ENCODE measurements at places on chromosomes 16 and 17. TPM values are rescaled to one million over a fixed set of nuclear protein-coding genes. Genes with fewer than 3 reads are reported as not detected.

KRT31 gene
- not detected for total RNA-seq

NPIPA5 gene
- total RNA-seq: 19.9 TPM

DYNLL2 gene
- total RNA-seq: 28.3 TPM

MYH2 gene
- total RNA-seq: not detected

KRT28 gene
- total RNA-seq: not detected

GJC1 gene
- 7.9 TPM for total RNA-seq

DNA sequence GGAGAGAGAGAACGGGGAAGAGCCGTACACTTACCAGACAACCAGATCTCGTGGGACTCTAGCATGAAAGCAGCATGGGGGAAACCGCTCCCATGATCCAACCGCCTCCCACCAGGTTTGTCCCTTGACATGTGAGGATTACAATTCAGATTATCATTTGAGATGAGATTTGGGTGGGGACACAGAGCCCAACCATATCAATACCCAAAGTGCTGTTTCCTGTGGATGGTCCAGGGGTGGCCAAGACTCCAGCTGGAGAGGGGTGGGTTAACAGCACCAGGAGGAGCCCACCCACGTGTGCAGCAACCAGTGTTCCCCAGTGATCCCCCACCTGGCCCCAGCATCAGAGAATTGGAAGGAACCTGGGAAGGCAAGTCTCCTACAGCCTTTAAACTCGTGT, 50.2 kb upstream of the CMIP start:
- no peak for DNase-seq

GRCh38 chr16:29986231-29986630, 9.2 kb downstream of the HIRIP3 start:
- no peak for DNase-seq

DNA sequence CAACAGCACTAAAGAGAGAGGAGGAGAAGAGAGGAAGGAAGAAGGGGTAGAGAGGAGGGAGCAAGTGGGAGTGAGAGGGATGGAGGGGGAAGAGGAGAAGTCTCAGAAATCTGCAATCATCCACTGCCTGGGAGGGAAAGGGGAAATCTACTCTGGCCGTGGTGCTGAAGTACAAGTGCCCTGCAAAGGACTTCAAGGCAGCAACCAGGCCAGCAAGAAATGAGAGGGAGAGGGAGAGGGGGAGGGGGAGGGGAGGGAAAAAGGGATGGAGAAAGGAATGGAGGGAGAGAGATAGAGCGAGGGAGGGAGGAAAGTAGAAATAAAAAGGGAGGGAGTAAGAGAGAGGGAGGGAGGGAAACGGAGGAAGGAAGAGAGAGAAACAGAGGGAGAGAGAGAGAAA, 130.8 kb upstream of the EEF2KMT start:
- no peak for DNase-seq

- DNase-seq: peak; percentile 79
Observed at GRCh38 chr17:28725660-28726225, 290 bp downstream of the TLCD1 start.

DNA sequence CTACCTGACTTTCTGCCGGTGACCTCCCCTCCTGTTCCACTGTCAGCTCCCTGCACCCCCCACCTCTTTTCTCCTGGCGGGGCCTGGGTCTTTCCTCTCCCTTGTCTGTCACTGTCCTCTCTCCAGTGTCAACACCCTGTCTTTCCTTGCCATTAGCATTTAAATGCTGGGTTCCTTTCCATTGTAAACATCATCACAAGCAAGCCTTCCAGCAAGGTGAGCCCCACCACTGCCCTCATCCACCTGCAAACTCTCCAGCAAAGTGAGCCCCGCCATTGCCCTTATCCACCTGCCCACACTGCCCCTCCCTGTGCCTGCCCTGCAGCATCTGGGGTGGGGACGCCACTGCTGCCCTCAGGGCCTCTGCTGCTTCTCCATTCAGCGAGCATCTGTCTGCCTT, 195.0 kb downstream of the ENGASE start:
- no peak for DNase-seq

DNA sequence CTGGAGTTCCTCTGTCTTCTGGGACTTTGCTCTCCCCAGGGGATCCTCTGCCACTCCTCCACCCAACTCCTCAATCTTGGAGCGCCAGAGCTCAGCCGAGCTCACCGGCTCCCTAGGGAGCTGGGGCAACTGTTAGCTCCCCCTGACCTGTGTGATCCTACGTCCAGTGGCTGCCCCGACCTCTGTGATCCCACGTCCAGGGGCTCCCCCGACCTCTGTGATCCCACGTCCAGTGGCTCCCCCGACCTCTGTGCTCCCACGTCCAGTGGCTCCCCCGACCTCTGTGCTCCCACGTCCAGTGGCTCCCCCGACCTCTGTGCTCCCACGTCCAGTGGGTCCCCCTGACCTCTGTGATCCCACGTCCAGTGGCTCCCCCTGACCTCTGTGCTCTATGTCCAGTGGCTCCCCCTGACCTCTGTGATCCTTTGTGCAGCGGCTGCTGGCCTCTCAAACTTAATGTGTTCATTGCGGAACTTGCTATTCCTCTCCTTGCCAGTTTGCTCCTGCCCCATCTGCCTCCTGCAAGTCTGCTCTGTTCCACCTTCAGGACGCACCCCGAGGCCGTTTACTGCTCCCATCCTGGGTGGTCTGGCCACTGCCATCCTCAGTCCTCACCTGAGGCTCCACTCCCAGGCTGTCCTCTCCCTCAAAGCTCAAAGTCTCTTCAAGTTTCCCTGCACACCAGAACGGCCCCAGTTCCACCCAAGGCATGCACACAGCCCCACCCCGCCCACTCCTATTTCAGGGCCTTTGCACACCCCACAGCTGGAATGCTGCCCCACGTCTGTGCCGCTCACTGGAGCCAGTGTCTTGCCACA, 2.8 kb downstream of the VPS9D1 start:
- DNase-seq: no peak

DNA sequence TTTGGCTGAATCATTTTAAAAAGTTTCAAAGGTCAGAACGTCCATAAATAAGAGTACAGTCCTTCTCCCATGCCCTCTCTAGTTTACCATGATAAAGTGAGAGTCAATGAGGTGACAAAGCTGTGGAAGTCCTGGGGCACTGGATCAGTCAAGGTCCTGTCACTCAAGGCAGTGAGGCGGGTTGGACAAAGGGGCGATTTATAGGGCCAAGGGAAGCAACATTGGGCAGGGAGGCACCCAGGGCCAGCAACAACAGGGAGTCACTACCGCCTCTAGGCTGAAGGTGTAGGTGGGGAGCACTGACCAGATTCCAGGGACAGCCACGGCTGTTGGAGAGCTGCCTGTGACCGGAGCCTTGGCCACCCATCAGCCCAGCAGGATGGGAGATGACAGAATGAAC, 28.6 kb upstream of the DYNLL2 start:
- no peak for DNase-seq
